ENCODE measurements at places on chromosomes 6 and 20.

GRCh38 chr6:128327890-128328289 lies 192.5 kb downstream of the PTPRK start:
- no peak for DNase-seq

GRCh38 chr6:111276736-111277135 lies 189.4 kb downstream of the SLC16A10 start:
- DNase-seq, result no peak

GRCh38 chr6:34633785-34634184 lies 62.8 kb downstream of the ILRUN start:
- no peak for DNase-seq

DNA sequence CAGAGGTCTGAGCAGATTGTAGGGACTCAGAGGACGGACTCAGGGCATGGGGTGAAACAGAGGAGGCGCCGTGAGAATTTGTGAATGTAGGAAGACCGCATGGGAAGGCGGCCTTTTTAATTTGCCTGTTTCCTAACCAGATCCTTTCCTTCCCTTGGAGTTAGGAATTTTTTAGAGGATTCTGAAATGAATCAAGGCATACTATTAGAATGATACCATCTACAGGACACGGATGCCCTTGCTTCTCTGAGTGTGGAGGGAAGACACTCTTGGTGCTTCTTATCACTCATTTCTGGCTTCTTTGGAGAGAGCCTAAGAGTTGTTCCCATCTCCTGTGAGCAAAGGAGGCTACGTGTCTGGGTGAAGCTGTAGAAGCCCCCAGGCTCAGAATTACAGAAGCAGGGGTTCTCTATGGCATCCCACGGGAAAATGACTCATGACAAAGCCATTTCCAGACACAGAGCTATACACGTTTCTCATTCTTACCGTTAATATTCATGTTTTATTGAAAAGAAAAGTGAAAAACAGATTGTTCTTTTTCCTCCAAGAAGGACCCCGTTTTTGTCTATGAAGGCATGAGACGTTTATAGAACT lies 148.5 kb downstream of the EDN3 start:
- DNase-seq, result no peak

- DNase-seq, result no peak
Measured at GRCh38 chr6:37366910-37367309, 13.1 kb downstream of the RNF8 start.

- DNase-seq, result no peak
Measured at GRCh38 chr6:80263585-80263984, 157.1 kb downstream of the BCKDHB start.

GRCh38 chr6:54747955-54748354 lies 98.6 kb upstream of the FAM83B start:
- no peak for DNase-seq

- no peak for DNase-seq
Measured at GRCh38 chr6:16108419-16108818, 20.5 kb upstream of the MYLIP start.

DNA sequence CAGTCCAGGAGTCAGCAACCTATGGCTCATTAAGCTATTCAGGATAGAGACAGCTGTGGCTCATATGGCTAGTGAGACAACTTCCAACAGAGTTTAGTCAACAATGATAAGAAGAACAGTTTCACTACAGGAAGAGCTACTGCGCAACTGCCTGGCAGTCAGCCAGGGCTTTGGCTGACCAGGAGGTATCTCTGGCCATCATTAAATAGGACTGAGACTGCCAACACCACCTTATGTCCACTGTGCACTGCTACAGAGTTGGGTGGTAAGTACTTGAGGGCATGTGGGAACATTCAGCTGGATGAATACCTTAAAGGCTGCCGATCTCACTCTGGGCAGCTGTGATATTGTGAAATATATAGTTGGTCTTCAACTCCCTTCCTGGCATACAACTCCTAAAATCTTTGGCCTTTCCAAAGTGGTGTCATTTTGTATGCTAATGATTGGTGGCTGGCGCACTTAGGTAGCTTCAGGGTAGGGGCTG lies 52.2 kb upstream of the FAM83C start:
- DNase-seq, result peak; percentile 82

DNA sequence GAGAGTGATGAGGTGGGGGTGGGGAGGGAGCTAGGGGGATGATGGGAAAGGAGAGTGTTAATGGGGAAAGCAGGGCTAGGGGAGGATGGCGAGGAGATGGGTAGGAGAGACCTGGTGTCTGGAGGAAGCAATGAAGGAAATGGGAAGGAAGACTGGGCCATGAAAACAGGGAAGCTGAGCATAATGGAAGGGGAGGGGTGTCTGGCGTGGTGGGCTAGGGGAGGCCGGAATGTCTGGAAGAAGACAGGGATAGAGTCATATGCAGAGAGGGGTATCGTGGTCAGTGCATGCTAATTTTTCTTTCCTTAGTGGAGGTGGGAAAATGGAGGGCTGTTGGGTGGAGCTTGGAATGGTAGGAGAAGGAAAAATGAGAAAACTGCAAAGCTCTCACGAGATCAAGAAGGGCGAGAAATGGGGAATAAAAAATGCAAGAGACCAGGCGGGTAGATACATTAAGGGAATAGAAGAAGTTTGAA lies 423 bp downstream of the KLHDC3 start:
- no peak for DNase-seq

Data from NCI-H1417 (cell line).